Nasal cavity respiratory epithelium epithelial cell of viscerocranial mucosa (primary cell): ENCODE measurements at places on chromosomes 4 and X. TPM values are rescaled to one million over a fixed set of nuclear protein-coding genes. Genes with fewer than 3 reads are reported as not detected.

Gene AMBN
- total RNA-seq = not detected in 2 replicates

Gene PDZD4
- total RNA-seq = 0.36 TPM in 1 of 2 replicates, not detected in the other

Gene IL3RA
- total RNA-seq = not detected in 2 replicates

Gene TECRL
- total RNA-seq = not detected in 2 replicates

Gene TCP11X2
- total RNA-seq = not detected in 2 replicates

Gene HSD17B13
- 0.07 TPM in 1 of 2 replicates, not detected in the other for total RNA-seq

Gene LIMCH1
- total RNA-seq = 0.34 and 4.5 TPM in 2 replicates

Gene FRG2
- total RNA-seq = not detected in 2 replicates

Gene ANKRD17
- total RNA-seq = 59.1 and 99.9 TPM in 2 replicates

Gene STPG2
- total RNA-seq = 0.34 and 0.36 TPM in 2 replicates

Gene GIMD1
- total RNA-seq = not detected in 2 replicates

Gene TLR10
- total RNA-seq = under 0.01 TPM in 1 of 2 replicates, not detected in the other

Gene GAGE12F
- total RNA-seq = not detected in 2 replicates

Gene NMU
- 4.7 and 13.7 TPM in 2 replicates for total RNA-seq
